D341Med (cell line): ENCODE measurements at places on chromosomes 4 and X.

- DNase-seq, result no peak
Observed at GRCh38 chrX:31580227-31580626, 508.4 kb upstream of the FTHL17 start.

- no peak for DNase-seq
Observed at GRCh38 chrX:24369816-24370215, 9.4 kb downstream of the SUPT20HL1 start.

DNA sequence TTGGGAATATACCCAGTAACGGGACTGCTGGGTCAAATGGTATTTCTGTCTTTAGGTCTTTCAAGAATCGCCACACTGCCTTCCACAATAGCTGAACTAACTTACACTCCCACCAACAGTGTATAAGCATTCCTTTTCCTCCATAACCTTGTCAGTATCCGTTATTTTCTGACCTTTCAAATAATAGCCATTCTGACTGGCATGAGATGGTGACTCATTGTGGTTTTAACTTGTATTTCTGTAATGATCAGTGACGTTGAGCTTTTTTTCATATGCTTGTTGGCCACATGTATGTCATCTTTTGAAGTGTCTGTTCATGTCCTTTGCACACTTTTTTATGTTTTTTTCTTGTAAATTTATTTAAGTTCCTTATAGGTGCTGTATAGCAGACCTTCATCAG is 81.2 kb downstream of the ADAM29 start:
- no peak for DNase-seq

DNA sequence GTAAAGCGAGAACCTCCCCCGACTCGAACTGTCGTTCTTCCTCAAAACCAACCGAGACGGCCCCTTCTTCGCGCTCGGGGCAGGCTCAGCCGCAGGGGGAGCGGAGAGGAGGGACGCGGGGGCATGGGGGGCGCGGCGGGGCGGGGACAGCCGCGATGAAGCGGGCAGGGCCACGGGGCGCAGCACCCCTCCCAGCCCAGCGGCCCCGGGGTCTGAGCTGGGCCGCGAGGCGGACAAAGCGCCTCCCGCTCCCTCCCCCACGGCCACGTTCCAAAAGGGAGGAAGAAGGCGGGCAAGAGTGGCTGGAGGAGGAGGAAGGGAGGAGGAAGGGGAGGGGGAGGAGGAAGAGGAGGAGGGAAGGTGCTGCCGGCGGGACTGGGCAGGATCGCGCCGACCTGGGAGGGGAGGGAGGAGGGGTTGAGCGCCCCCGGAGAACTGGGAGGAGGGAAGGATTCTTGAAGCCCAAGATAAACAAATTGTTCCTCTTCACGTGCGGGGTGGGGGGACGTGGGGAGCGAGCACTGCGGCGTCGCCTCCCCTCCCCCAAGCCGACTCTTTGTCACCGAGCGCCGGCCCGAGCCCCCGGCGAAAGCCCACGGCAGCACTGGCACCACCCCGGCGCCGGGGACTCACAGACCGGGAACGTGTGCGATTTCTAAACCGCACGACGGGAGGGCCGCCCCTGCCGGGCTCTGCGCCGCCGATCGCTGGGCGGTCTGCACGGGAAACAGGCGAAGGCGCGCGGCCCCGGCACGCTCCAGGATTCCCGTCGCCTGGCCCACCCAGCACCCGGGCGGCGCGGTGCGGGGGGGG is 2.9 kb downstream of the MAML3 start:
- DNase-seq, result peak; percentile 85

GRCh38 chrX:87571964-87572363 is 54.4 kb downstream of the KLHL4 start:
- no peak for DNase-seq

- DNase-seq, result peak; percentile 47
Observed at GRCh38 chrX:14528629-14529289, 577 bp upstream of the GLRA2 start.

GRCh38 chr4:114038762-114039387 is 59.4 kb upstream of the ARSJ start:
- DNase-seq, result no peak

DNA sequence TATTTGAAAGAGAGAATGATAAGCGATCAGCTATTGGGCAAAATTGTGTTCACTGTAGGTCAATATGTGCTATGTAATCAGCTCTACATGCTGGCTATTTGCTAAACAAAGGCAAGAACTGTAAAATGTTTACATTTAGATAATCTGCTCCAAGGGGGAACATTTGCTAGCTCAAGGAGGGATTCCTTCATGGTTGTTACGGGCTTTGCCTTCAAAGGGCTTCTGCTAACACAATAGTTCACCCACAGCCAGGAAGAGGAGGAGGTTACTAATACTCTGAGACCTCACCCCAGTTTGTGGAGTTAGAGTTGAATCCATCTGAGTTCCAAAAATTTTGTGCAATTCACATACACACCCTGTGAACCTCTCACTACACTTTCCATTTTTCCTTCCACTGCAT is 107.6 kb upstream of the BMP3 start:
- no peak for DNase-seq

DNA sequence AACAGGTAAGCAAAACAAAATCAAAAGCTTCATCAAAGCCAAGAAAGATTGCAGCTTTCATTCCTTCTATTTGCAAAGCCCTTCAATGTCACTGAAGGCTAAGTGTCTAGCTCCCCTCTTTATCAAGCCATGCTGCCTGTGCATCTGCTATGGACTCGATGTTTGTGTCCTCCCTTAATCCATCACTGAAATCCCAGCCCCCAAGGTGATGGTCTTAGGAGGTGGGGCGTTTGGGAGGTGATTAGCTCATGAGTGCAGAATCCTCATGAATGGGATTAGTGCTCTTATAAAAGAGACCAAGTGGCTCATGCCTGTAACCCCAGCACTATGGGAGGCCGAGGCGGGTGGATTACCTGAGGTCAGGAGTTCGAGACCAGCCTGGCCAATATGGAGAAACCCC is 6.9 kb upstream of the TRIM2 start:
- no peak for DNase-seq

GRCh38 chr4:101833480-101833879 is 43.0 kb downstream of the BANK1 start:
- DNase-seq, result no peak

DNA sequence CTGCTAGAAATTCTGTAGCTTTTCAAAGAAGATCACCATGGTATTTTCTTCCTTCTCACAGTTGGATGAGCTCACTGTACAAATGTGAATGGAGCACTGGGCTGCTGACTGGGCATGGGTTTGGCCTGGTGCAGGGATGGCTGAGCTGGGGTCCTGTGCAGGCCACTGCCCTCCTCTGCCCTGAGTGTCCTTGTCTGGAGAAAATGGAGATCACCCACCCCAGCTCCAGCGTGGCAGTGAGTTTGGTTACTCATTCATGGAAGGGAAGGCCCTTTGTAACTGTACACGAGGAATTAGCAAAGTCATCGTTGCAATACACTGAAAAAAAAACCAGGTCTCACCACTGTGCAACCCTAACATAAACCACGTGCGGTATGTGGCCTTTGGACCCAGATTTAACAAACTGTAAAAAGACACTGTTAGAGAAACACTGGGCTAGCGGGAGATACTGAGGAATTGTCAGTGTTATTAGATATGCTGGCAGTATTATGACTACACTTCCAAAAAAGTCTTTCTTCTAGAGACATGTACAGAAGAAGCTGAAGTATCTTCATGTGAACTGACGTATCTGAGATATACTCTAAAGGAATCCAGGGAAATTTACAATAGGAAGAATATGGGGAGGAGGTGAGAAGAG is 16.1 kb upstream of the TBC1D14 start:
- DNase-seq, result no peak

- no peak for DNase-seq
Observed at GRCh38 chrX:40237731-40238178, 140.0 kb upstream of the BCOR start.

GRCh38 chr4:117575850-117576249 is 458.4 kb upstream of the NDST3 start:
- DNase-seq, result no peak

DNA sequence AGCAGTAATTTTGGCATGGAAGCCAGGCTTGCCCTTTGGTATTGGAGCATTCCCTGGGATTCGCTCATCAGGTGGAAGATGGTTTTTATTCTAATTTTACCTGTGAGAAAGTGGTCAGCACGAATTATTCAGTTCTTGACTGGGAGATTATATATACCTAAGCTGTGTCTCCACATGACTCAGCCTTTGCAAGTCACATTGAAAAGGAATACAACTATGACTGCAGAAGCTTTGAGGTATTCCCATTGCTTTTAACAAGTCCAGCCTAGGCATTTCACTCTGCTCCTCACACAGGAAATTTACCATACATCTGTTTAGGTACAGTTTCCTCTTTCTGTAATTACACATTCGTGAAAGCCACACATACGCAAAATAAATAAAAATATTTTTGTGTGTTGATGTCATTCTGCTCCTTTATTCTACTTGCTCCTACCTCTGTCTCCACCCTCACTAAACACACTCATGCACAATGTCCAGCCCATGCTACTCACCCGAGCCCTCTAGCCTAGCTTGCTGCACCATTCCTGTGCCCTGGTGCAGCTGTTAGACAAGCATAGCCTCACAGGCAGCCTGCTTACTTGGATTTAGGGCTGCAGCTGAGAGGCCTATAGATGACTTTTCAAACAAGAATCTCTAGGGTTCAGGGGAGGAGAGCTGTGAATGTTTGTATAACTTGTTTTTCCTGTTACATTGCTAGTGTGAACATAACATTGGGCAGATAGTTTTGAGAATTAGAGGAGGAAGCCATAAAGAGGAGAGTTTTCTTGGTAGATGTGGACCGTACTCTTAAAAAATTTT is 504.4 kb upstream of the FAT1 start:
- no peak for DNase-seq

GRCh38 chr4:117692538-117692937 is 341.7 kb upstream of the NDST3 start:
- DNase-seq, result no peak
